ENCODE measurements at places on chromosomes 12 and 14.

GRCh38 chr12:89960011-89960507, 251.4 kb upstream of the ATP2B1 start:
- no peaks in the 10 kb centered on the region for H3K27me3 ChIP-seq
- no peak overlapping the region for H3K4me3 ChIP-seq
- DNase-seq = peak; percentile 34
- H3K4me1 ChIP-seq = no peaks in the 10 kb centered on the region
- no peak overlapping the region for H3K27ac ChIP-seq

- no peaks in the 10 kb centered on the region for H3K36me3 ChIP-seq
- no peaks in the 10 kb centered on the region for H3K4me1 ChIP-seq
- no peak overlapping the region for H3K27ac ChIP-seq
- DNase-seq = no peak
- H3K27me3 ChIP-seq = no peaks in the 10 kb centered on the region
These were observed 149.2 kb upstream of the FBXO33 start for GRCh38 chr14:39581474-39581873.

- H3K4me1 ChIP-seq = no peaks in the 10 kb centered on the region
- H3K27me3 ChIP-seq = peaks cover 10% of the 10 kb centered on the region
- peak; percentile 26 for DNase-seq
These were observed 65.5 kb downstream of the SVOP start for GRCh38 chr12:108955225-108955835.

DNA sequence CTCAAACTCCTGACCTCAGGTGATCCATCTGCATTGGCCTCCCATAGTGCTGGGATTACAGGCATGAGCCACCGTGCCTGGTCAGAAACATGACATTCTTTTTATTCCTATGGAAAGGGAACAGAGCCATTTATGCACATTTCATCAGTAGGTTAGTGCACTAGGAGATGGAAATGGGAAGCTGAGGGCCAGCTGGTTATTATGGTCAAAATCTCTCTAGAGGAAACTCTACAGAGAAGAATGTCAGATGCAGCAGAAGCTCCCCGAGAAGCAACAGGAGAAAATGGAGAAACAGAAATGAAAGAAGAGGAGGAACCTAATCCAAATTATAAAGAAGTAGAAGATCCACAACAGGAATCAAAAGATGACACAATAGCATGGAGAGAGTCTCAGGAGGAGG, 2.7 kb downstream of the CFAP251 start:
- no peak overlapping the region for H3K4me3 ChIP-seq
- no peak overlapping the region for H3K27ac ChIP-seq
- DNase-seq = no peak
- peaks cover 25% of the 10 kb centered on the region for H3K4me1 ChIP-seq

- H3K4me3 ChIP-seq = no peak overlapping the region
- H3K4me1 ChIP-seq = no peaks in the 10 kb centered on the region
- H3K36me3 ChIP-seq = no peaks in the 10 kb centered on the region
- H3K27ac ChIP-seq = no peak overlapping the region
- peaks cover 2% of the 10 kb centered on the region for H3K27me3 ChIP-seq
These were observed 84.5 kb upstream of the EGLN3 start for GRCh38 chr14:34035177-34035933.
